CD4-positive, alpha-beta T cell treated with Interleukin-2 at 100 ng/mL for 4 hours (primary cell): ENCODE measurements at places on chromosomes 6 and 20.

DNA sequence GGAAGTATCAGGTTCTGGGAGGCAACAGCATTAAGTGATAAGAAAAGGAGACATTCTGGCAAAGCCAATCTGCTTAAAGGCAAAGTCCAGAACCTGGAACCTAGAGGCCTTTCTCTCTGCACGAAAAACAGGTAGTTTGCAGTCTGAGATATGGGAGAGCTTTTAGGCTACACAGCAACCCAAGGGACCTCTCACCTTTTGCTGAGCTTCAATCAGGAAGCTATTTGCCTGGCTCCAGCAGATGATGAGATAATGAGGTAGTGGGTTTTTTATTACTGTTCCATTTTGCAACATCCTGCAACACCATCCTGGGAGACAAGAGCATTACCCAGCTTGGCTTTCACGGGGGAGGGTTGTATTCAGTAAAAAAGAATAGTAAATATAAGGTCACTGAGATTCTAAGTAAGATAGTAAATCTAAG is 143.1 kb downstream of the ADGRG6 start:
- no peak for DNase-seq

GRCh38 chr20:59819496-59820203 is 113.8 kb downstream of the SYCP2 start:
- no peak for DNase-seq

- no peak for DNase-seq
These were observed 3.9 kb downstream of the HLA-DQA1 start for GRCh38 chr6:32641122-32641521.

DNA sequence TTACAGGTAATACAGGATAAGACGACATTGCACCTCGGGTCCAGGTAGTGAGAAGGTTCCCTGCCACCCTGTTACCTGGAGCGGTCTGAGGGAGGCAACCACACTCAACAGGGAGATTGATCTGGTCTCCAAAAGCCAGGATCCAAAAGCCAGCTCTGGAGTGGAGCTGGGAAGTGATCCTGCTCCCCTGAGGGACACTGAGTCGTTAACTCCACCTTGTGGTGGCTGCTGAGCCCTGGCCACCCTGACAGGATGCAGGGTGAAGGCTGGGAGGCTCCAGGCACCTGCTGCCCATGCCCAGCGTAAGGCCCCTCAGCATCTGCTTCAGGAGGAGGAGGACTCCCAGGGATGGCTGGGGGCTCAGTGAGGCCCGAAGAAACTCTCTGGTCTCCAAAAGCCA is 38.7 kb upstream of the SLC22A2 start:
- no peak for DNase-seq

DNA sequence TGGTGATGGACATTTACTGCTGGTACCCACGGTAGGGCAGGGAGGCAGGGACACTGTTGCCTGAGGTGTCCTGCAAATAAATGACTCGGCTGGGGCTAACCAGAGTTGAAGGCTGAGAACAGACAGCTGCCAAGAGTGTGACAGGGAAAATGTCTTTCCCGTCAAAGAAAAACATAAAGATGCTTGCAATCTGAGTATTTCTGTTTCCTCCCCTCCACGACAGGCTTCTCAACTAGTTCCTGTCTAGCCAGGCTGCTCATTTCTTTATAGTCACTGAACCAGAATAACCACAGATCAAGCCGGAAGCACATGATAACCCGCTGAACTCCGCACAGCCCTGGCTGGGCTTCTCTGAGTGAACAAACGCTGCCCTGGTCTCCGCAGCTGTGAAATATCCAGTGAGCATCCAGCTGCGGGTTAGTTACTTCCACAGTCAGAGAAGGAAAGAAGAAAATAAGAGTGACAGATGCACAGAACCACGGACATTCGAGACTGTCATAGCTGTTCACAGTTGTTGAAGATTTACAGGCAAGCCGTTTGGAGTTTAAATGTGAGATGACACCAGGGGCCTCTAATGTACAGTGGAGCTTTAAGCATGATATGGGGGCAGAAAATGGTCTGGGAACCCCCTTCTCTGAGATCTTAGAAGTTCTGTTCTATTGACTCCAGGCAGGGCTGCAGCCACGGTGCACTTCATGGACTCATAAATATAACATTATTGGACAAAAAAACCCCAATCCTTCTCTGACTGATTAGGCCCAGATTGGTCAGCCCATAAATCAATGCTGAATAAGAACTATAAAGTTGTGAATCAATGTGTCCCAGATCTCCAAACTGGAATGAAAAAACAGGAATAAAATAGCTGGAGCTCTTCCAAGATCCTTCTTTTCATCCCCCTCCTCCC is 299.9 kb upstream of the SUPT3H start:
- DNase-seq = peak; percentile 62

DNA sequence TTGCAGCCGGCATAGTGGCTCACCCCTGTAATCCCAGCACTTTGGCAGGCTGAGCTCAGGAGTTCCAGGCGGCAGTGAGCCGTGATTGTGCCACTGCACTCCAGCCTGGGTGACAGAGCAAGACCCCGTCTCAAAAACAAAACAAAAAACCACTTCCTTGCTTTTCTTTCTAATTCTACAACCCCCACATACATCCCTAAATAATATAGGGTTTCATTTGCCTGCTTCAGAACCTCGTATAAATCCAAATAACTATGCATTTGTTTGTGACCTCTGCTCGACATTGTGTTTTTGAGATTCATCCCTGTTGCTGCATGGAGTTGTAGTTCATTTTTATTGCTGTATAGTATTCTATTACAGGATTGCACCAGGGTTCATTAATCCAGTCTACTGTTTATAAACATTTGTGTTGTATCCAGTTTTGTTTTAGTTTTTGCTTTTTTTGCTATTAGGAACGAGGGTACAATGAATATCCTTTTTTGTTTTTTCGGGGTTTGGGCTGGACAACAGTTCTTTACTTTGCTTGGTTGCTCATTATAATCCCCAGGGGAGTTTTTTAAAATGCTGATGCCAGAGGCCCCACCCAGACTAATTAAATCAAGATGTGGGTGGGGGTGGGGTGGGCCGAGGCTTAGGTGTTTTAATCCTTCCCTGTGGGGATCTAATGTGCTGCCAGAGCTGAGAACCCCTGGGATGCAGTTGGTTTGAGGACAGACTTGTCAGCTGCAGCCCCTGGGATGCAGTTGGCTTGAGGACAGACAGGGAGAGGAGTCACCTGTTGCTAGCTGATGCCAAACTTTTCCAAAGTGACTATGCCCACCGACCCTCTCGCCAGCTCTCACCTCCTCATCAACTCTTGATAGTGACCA is 2.4 kb upstream of the SNAI1 start:
- DNase-seq = no peak

DNA sequence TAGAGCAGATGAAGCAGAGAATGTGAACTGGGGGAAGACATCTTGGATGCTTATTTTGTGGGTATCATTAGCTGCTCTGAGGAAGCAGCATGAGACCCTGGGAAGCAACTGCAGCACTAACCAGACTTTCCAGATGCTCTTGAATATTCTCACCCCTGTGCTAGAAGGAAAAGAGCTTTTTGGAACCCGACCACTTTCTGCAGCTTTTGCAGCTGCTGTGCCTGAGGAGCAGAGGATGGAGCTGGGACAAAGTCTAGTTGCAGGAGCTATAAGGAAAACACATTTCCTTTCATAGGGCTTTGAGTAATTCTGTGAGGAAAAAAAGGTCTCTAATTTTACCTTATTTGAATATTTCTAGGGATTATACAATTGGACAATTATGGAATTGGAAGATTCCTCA is 369.7 kb downstream of the CD109 start:
- no peak for DNase-seq

GRCh38 chr20:51585148-51585547 is 42.6 kb upstream of the NFATC2 start:
- DNase-seq = no peak

DNA sequence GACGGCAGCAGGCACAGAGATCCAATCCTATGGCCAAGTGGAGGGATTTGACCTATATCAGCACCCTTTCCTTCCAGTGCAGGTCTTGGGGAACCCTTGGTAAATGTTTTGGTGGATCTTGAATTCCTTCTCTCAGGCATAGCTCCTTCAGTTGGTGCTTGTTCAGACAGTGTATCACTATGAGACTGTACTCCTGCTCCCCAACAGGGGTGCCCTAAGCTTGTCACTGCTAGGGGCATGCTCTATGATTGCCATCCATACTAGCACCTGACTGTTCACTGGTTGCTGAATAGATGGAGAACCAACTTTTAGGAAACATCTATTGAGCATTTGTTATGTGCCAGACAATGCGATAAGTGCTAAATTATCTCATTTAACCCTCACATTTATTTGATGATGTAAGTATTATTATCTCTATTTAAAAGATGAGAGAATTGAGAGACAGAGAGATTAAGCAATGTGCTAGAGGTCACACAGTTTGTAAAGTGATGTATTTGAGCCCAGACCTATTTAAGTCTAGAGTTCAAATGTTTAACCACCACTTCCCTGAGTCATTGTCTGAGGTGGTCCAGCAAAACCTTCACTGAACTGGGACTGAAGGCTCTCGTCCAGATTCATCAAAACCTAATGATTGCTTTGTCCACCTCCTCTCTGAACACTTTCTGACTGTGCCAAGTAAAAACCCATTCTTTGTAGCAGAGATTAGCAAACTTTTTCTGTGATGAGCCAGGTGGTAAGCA is 34.3 kb downstream of the ADGRF1 start:
- DNase-seq = no peak

DNA sequence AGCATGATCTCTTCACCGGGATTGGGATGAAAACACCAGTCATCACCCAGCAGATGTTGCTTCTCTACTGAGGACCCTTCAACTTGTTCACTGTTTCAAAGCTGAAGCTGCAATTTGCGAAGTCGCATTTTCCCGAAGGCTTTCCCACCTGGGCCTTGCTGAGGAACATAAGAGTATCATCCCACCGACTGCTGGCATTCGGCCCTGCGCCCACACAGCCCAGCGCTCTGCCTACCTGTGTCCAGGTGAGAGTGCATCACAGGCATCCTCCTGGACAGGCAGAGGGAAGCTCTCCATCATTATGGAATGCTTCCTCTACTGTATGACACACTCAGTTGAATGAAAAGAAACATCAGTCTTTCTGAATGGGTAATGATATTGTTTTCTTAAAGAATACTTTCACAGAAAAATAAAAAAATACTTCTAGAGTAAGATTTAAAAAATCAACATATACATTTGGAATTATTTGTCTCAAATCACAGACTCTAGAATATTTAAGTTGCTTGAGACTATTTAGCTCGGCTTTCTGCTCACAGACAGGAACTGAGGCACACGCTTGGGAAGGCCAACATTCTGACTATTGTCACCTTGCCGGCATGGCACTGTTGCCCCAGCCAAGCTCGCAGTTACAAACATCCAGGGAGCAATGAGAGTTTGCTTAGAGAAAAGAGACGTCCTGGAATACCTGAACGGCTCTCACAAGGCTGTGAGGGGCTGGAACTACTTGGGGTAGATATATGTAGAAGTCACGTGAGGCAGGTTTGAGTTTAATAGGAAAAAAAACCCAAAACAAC is 48.7 kb downstream of the FOXC1 start:
- no peak for DNase-seq
